ENCODE measurements at places on chromosomes 4 and X.

DNA sequence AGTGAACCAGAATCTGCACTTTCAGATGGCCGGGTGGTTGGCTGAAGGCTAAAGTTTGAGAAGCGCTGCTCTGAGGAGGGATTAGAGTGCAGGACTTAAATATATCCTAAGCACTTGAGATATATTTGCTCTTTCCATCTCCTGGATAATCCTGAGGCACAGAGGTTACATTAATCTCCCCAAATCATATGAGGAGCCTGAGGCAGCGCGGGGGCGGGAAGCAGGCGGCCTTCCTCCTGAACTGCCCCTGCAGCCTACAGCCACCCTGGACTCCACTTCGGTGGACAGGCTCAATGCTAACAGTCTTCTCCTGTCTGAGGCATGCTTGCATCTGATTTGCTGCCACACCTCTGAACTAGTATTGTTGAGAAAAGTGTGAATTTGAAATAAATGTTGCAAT lies 72.5 kb downstream of the AFAP1 start:
- DNase-seq: no peak

DNA sequence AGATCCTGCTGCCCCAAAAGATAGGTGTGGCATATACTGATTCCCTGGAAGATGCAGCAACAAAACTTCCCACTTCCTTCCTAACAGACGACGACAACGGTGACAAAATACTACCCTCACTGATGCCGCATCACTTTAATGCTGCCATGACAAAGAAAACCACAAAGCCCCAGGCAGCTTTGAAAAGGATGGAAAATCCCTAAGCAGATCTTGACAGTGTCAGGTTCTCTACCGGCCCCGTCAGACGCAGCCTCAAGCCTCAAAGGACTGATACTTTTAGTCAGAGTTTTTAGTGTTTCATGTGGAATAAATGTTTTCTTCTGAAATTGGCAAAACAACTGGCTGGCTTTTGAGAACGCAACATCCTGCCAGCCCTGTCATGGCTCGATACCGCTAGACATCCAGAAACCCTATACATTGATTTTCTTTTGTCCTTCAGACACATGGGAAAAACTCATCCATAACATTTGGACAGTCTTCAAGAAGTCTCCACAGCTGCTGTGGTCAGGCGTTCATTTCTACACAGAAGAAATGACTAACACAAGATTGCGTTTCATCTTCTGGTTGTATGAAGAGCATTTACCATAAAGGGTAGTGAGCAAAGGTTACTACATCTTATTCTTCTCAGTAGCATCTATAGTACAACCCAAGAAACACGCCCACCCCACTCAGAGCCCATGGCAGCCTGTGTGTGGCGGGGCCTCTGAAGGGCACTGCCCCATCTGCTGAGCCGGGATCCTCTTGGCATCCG lies 60.1 kb downstream of the GATB start:
- no peak for DNase-seq

DNA sequence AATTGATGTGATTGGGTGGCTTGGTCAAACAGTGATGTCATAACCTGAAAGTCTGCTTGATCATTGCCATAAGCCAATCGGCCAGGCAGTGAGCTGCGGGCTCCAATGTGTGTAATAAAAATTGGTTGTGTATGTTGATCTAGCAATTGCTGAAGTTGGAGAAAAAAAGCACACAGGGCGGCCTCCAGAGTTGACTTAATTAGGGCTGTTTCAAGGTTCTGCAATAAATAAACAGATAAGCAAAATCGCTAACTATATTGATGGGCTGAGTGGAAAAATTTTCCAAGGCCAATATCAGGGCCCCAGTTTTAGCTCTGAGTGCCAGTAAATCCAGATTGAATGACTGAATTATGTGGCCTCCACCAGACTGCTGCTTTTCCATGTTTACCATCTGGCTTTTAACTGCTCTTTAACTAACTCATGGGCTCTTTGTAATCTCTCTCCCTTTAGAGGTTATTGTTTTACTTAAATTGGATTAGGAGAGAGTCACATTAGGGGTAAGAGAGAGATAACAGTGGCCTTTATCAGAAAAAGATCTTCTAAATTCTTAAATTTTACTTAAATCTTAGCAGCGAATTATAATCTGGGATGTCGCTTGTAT lies 160.6 kb upstream of the WDFY3 start:
- no peak for DNase-seq

DNA sequence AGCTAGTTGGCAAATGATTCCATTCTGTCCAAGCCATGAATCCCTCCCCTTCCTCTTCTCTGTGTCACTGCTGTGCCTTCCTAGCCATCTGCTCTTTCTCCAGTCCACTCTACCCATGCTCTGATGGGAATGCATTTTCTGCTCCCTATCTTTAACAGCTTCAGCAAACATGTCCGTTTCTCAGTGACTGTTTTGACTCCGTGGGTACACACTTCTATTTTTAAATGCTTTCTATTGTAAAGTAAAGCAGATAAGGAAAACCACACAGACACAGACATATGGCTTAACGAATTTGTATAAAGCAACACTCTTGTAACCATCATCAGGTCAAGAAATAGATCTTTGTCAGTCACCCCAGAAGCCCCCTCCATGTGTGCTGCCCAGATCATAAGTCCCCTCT lies 72.4 kb upstream of the KLHL13 start:
- DNase-seq: peak; percentile 2

DNA sequence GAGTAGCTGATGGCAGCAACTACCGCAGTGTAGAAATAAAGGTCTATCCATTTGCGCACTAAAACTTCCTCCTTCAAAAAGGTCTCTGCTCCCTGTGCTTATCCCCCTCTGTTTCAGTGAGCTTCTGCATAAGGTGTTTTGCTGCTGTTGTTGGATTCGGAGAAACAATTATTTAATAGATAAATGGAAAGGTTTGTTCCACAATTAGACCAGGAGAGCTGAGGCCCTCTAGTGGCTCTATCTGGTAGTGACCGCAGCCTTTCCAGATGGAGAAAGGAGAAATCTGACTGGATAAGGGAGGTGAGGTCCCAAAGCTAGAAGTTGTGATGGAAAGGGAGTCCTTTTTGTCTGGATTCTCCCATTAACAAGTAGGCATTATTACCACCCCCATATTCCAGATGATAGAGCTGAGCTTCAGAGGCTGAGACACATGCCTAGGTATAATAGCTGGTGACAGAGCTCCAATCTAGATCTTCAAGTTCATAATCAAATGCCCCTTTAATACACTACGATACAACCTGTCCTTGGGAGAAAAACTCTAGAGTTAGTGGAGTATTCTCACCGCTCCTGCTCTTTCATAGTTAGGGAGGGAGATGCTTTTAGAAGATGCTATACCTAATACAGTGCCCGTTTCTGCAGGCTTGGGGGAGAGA lies 5.1 kb upstream of the GABRQ start:
- DNase-seq: peak; percentile 7

DNA sequence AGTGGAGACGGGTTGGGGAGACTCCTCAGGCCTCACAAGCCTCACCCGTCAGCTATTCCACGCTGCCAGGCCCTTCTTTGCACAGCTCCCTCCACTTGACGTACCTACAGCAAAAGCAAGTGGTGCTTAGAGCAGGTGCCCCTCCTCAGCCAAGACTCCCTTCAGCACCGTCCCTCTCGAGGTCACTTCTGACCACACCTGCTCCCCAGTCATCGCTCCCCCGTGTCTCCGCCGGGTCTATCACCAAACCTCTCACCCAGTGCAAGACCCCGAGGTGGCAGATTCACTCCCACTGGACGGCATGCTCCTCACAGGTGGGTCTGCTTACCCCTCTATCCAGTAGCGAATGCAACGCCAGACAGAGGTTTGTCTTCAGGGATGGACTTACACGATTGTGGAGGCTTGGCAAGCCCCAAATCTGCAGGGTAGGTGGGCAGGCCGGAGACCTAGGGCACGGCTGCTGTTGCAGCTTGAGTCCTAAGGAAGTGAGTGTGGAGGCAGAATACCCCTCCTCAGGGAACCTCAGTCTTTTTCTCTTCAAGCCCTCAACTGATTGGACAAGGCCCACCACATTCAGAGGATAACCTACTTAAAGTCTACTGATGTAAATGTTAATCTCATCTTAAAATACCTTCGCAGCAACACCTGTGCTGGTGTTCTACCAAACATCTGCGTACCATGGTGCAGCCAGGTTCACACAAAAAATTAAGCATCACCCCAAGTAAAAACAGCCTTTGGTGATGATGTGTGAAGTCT lies 14.5 kb upstream of the HELT start:
- no peak for DNase-seq

DNA sequence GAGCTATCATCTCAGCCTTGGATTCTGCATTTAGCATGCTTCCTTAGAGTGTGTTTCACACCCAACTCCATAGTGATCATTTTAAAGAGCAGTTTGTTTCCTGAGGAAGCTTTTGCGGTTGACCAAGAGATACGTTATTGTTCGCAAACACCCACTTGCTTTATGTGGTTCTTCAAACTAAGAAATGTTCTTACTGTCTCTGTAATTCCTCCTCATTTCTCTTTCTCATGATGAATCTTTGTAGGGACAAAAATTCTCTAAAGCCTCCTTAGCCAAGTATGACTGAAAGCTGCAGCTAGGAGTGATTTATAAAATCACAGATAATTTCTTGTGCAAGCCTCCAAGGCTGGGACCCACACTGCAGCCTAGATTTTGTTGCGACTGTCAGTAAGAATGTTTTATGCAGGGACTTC lies 10.0 kb downstream of the TNIP3 start:
- DNase-seq: no peak

DNA sequence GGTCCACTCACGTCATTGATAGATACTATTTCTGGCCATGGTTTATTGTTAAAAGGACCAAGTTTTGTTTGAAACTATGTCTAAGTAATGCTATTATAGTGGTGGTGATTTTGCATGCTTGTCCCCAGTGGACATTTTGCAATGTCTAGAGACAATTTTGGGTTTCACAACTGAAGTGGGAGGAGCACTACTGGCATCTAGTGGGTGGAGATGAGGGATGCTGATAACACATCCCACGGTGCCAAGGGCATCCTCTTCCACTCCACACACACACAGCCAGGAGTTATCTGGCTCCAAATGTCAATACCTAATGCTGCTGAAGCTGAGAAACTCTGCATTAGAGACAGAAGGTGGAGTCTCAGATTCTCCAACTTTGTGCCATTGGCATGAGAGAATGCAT lies 131.2 kb downstream of the FRMPD4 start:
- DNase-seq: no peak

- no peak for DNase-seq
Measured at GRCh38 chr4:73892966-73893365, 23.8 kb downstream of the CXCL1 start.

DNA sequence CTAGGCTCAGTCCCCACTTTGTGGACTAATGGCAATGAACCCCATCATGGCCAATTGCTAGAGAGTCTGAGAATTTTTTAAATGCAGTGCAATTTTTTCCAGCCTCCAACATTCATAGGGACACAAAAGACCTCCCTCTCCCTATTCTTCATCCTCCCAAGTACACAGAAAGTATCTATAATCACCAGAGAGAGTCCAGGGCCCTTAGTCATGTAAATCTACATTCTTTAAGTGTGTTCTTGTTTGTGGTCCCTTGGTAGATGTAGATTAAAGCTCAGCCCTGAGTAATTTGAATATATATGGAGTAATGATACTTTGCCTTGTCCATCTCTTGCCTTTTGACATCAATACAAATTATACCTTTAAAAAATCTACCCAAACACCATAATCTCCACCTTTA lies 51.3 kb upstream of the ATXN3L start:
- no peak for DNase-seq

GRCh38 chrX:119343856-119344255 lies 55.3 kb upstream of the SLC25A43 start:
- no peak for DNase-seq

- no peak for DNase-seq
Measured at GRCh38 chr4:171430495-171430894, 382.7 kb upstream of the GALNTL6 start.

- DNase-seq: no peak
Measured at GRCh38 chr4:84958434-84958833, 8.1 kb downstream of the WDFY3 start.

- no peak for DNase-seq
Measured at GRCh38 chrX:3712870-3713224, 602 bp downstream of the PRKX start.

DNA sequence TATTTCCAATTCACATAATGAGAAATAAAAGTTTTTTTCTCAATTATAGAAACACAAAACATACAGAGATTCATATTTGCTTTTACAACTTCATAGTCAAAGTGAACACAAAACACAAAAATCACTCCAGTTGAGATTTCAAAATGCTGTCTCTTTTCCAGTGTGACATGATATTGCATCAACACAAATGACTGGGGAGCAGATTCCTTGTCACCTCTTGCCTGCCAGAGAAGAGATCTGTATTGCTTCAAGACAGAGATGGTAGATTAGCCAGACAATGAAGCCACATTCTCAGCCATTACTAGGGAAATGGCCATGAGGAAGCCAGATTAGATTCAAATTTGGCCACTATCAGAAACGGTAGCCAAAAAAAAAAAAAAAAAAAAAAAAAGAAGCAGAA lies 2313.1 kb upstream of the AGA start:
- DNase-seq: no peak

- no peak for DNase-seq
Measured at GRCh38 chrX:44903830-44904530, 31.0 kb downstream of the KDM6A start.

GRCh38 chr4:151431728-151432127 lies 22.8 kb downstream of the FHIP1A start:
- DNase-seq: no peak

DNA sequence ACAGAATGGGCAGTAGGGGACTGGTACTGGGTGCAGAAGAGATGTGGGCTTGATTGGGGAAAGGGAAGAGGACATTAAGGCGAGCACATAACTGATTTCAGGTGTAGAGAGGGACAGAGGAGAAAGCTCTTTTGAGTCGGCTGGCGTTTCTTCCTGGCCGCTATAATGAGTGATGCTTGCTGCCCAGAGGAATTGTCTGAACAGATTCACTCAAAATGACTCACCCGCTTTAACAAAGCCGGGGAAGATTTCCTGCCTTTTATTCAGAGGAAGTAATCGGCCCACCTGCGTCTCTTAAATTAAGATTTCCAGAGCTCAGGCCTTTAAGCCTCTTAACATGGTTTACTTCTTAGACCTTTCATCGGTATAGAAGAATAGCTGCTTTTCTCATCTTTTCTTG lies 102.1 kb upstream of the AP1S2 start:
- DNase-seq: no peak

DNA sequence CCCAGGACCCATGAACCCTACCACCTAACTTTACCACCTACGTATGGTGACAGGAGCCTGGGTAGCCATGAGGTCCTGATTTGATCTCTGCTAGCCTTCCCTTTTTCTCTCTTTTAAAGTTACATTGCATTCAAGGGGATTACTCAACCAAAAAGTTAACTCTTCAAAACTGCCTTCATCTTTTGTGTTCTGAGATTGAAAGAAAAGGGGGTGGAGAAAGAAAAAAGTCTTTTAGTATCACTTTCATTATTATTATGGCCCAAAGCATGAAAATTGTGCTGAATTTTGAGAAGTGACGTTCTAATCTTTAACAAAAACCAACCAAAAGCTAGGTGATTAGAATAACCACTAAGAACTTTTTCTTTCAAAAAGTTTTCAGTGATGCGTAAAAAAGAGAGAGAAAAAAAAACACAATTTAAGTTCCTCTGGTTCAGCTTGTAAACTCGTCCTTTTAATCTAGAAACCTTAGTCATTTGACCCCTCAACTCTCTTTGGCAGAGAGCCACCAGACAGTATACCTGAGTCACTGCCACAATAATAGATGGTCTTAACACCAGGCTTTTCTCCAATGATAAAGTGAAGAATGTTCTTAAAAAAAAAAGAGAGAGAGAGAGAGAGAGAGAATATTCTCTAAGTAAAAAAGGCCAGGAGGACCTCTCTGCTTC lies 347.4 kb upstream of the FGF13 start:
- DNase-seq: no peak

Measured in G401 (cell line).